A549 (cell line): ENCODE measurements at places on chromosomes 16 and 17.

DNA sequence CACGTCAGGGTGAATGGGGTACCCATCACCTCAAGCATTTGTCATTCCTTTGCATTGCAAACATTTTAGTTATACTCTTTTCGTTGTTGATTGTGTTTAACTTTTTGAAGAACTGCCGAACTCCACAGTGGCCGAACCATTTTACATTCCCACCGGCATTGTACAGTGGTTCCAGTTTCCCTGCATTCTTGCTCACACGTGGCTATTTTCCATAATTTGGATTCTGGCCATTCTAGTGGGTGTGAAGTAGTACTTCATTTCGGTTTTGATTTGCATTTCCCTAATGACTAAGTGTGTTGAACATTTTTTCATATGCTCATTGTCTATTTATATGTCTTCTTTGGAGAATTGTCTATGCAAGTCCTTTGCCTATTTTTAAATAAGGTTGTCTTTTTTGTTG lies 13.0 kb downstream of the NOL11 start:
- DNase-seq = no peak

DNA sequence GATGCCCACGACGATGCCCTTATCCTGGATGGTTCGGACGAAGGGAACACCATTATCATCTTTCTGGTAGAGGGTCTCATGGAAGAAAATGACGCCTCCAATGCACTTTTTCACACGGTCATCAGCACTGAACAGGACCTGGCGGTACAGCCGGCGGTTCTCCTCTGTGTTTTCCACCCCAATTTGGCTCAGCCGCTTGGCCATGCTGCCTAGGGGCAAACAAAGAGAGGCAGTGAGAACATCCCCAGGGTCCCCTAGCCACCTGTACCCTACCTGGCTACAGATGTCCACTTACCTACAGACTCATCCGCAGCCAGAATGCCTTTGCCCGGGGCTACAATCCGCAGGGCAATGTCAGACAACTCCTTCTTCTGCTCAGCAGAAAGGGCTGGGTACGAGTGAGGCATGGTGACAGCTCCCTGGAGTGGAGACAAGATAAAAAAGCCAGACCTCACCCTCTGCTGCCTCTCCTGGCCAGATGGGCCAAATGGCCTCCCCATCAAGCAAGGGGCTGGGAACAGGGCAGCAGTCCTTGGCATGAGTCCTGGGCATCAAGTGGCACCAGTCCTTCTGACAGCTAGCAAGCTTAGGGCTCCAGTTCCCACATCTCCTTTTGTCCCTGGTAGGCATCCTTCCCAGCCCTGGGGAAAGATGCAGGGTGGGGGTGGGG lies 1.4 kb downstream of the ALDOC start:
- no peak for DNase-seq

DNA sequence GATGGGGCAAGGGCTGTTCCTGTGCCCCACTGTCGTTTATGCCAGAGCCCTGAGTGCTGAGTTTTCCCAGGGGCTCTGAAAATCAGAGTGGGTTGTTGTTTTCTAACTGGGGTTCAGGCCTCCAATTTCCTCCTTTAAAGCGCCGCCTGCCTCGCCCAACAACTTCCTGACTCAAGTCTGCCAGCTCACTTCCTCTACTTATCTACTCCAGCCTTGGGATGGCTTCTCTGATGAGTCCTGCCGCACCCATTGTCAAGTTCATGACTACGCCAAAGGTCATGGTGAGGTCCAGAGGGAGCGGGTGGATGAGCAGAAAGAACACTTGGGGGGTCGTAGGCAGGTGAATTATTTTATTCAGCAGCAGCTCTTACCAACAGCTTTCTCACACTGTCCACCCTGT lies 104.7 kb downstream of the UTP18 start:
- DNase-seq = no peak

- DNase-seq = no peak
Observed at GRCh38 chr16:62280506-62280905, 244.3 kb upstream of the CDH8 start.

DNA sequence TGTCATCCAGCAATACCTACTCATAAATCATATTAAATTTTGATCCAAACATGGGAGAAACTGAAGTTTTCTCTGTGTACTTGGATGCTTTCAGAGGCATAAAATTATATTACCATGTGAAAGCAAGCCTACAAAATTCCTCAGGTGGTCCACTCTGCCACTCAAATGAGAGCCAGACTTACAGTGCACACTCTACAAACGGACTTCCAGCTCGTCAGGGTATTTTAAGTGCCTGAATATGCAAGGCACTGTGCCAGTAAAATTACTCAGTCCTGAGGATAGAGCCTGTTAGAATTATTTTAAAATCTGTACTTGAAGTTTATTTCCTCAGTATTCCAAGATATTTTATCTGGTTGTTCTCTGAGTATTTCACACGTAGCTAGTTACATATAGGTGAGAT lies 54.5 kb downstream of the TENT4B start:
- no peak for DNase-seq

DNA sequence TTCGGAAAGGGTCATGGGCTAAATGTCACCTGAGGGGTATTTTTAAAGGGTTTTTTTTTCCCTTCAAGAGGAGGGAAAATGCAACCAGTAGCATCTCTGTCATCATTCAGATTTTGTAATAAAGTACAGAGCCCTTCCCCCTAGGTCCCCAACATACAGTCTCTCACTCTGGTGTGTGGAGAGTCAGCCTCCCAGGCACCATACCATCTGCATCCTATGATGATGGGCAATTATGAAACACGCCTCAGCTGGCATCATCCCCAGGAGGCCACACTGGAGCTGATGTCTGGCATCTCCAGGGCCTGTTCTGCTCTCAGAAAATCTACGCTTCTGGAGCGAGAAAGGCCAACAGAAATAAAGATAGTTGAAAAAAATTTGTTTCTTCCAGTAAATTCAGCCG lies 32.0 kb downstream of the TBX4 start:
- no peak for DNase-seq

DNA sequence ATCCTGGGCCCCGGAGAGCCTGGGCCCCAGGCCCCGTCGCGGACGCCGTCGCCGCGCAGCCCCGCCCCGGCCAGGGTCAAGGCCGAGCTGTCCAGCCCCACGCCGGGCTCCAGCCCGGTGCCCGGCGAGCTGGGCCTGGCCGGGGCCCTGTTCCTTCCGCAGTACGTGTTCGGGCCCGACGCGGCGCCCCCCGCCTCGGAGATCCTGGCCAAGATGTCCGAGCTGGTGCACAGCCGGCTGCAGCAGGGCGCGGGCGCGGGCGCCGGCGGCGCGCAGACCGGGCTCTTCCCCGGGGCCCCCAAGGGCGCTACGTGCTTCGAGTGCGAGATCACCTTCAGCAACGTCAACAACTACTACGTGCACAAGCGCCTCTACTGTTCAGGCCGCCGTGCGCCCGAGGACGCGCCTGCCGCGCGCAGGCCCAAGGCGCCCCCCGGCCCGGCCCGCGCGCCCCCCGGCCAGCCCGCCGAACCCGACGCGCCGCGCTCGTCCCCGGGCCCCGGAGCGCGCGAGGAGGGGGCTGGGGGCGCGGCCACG lies 36.8 kb upstream of the ZC3H18 start:
- DNase-seq = no peak

DNA sequence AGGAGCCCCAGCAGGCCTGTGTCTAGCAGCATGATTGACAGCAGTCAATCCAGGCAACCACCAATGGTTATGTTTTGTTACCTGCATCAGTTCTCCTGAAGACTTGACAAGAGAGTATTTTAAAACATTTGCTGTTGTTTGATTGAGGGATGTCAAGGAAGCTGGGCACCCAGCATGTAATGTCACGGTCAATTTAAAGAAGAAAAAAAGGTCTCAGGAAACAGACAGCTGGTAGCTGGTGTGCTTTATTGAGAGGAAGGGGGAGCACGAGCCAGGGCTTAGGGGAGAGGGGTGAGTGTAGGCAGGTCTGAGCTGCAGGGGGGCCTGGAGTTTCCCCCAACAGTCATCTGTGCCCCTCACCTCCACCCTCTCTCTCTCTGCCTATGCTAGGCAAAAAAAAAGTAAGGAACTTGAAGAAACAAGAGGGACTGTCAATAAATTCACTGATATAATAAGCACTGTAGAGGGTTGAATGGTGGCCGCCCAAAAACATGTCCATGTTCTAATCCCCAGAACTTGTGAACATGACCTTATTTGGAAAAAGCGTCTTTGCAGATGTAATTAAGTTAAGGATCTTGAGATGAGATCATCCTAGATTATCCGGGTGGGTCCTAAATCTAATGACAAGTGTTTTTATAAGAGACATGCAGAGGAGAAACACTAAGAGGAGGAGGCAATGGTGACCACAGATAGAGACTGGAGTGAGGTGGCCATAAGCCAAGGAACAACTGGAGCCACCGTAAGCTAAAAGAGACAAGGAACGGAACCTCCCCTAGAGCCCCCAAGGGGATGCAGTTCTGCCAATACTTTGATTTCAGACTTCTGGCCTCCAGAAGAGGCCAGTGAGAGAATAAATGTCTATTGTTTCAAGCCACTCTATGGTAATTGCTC lies 14.5 kb downstream of the TSPOAP1 start:
- no peak for DNase-seq

GRCh38 chr17:9138161-9138717 lies 116.9 kb downstream of the NTN1 start:
- no peak for DNase-seq

DNA sequence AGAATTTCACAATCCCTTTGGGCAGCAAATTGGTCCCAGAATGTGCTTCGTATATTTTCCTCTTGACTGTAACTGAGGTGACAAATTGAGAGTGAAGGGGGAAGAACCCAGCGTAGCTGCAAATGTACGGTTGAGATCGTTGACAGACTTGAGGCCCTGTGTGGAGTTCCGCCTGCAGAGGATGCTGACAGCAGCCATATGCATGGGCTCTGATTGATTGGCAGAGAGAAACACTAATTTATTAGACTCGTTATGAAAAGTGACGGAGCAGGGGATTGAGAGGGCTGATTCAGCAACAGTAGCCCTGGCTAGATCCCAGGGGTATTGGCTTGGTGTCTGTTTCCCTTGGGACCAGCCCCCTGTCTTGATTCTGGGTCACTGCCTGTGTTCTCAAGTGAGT lies 930.1 kb upstream of the EEF2KMT start:
- DNase-seq = no peak

DNA sequence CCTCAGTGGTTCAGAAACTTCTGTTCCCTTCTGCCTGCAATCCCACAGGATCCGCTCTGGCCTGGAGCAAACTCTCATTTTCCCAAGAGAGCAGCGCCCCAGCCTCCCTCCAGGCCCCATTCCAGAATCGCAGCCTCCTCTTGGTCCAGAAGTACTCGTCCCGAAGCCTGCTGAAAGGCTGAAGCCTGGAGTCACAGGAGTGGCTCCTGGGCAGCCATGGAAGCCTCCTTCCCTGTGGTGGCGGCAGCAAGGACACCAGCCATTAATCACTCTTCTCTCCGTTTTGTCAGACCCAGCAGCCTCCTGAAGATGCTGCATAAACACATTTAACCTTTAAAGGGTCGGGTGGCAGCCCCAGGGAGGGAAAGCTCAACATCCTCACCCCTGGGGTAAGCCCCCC lies 66.9 kb upstream of the TNRC6C start:
- DNase-seq = no peak

- no peak for DNase-seq
Observed at GRCh38 chr16:67884684-67885083, at the start of gene NRN1L. Gene NRN1L (plus strand): TSS chr16:67884885. CDS start chr16:67884904, 19 bp downstream.

- DNase-seq = peak; percentile 76
Observed at GRCh38 chr17:1485423-1486376, 6.8 kb downstream of the MYO1C start.

DNA sequence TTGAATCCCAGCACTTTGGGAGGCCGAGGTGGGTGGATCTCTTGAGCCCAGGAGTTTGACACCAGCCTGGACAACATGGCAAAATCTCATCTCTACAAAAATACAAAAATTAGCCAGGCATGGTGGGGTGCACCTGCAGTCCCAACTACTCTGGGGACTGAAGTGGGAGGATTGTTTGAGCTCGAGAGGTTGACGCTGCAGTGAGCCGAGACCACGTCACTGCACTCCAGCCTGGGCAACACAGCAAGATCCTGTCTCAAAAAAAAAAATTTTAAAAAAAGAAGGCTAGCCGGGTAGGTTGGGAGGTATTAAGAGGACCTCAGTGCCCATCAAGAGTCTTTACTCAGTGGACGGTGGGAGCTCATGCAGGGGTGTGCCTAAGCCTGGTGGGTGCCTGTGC lies 3.8 kb upstream of the NPTX1 start:
- no peak for DNase-seq

DNA sequence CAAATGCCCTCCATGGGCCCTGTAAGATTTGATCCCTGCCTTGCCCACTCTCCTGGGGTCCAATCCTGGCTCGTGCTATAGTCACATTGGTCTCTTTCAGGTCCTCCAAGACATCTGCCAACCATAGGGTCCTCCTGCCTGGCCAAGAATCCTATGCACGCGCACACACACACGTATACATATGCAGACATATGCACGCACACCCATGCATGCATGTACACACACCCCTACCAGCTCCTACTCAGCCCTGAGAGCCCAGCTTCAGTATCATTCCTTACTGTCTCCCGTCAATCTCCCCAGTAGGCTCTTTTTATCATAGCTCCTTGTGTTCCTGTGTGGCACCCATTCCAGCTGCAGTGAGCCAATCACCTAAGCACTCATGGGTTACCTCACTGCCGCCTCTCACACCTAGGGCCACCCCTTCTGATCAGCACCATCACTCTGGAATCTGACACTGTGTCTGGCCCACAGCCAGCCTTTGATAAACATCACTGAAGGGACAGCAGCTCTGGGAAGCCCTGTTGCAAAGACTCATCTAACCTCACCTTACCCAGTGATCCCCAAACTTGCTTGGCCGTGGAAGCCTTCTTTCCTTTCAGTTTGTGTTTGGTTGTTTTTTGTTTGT lies 7.9 kb upstream of the DNAH17 start:
- no peak for DNase-seq

- no peak for DNase-seq
Observed at GRCh38 chr17:59387351-59388068, 56.1 kb downstream of the YPEL2 start.

- DNase-seq = no peak
Observed at GRCh38 chr16:166375-167121, 770 bp downstream of the HBM start.

DNA sequence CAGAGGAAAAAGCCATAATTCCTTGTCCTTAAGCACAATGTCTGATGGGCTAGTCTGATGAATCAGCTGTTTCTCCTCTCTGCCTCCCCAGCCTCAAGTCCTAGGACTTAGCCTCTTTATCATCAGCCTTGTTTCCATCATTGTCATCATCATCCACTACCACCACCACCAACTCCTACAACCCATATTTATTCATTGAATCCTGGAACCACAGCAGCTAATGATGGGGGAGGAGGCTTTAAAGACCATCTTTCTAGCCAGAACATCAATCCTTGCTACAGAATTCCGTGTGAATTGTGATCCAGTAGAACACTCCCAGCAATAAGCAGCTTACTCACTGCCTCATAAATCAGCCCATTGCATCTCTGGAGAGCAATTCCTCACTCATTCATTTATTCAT lies 97.6 kb upstream of the TMEM132E start:
- DNase-seq = no peak
